Urothelium cell line (cell line): ENCODE measurements at places on chromosomes 16 and 17.

DNA sequence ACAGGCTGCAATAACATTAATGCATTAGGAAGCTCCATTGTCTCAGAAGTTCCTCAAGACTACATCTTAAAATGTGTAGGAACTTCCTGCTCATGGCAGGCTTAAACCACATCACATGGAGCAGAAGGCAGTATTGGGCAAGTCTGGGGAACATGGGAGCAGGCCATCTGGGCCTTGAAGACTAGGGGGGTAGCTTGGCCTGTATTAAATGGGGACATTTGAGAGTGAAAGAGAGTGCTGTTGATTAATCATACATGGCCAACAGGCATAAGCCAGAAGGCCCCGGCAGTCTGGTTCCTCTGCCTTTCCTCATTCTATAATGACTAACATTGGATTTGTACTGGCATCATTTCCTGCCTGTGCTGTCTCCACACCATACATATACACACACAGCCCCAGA lies 25.2 kb upstream of the SLC5A11 start:
- DNase-seq = no peak

DNA sequence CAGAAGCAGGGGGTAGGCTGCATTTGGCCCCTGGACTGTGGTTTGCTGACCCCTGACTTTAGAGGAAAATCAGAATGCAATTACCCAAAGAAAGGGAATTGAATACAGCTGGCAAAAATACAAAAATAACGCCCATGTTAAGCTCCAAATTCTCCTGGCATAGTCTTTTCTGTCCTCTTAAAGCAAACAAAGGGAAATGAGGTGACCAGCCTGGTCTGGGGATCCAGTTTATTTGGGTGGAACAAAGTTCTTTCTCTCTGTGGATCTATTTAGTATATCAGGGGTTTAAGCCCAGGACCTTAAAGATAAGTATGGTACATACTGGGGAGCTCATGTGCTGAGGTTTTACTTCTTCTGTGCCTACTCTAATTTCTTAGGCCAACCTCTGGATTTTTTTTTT lies 23.5 kb downstream of the DNAJA2 start:
- DNase-seq = no peak

DNA sequence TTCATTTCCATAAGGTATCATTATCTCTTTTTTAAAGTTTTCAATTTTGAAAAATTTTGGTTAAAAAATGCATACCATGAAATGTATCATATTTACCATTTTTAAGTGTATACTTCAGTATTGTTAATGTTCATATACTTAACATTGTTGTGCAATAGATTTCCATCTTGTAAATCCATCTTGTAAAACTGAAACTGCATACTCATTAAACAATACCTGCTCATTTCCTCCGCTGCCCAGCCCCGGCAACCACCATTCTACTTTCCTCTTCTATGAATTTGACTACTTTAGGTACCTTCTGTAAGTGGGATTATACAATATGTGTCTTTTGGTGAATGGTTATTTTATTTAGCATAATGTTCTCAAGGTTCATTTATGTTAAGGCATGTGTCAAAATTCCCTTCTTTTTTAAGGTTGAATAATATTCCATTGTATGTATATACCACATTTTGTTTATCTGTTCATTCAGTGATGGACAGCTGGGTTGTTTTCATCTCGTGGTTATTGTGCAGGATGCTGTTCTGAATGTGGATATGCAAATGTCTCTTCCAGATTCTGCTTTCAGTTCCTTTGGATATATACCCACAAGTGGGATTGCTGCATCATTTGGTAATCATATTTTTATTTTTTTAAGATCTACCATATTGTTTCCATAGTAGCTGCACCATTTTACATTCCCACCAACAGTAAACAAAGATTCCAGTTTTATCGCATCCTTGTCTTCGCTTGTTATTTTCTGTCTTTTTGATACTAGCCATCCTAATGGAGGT lies 6.7 kb downstream of the CCL2 start:
- no peak for DNase-seq

GRCh38 chr17:37138571-37139120 lies 189.9 kb downstream of the AATF start:
- no peak for DNase-seq

- DNase-seq = no peak
These were observed 16.0 kb downstream of the DCUN1D3 start for GRCh38 chr16:20884240-20884556.

GRCh38 chr16:54696522-54696921 lies 234.1 kb upstream of the IRX5 start:
- no peak for DNase-seq

DNA sequence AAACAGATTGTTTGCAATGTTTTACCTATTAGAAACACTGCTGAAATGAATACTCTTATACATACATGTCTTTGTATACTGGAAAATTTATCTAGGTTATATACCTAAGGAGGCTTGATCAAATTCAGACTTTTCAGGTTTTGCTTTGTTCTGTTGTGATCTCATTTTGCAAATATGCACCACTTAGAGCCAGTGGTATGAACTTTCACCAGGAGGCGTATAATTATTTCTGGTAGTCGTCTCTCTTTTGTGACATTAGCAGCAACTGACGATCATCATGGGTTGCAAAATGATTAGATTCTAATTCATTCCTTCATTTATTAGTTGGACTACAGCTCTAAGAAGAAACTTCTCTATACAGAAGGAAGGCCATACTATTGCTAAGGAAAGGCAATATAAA lies 26.9 kb downstream of the AP1G1 start:
- DNase-seq = no peak

- DNase-seq = no peak
These were observed 7.3 kb upstream of the IL34 start for GRCh38 chr16:70638814-70639792.

GRCh38 chr17:27457731-27458523 lies 1.7 kb downstream of the KSR1 start:
- DNase-seq = no peak

DNA sequence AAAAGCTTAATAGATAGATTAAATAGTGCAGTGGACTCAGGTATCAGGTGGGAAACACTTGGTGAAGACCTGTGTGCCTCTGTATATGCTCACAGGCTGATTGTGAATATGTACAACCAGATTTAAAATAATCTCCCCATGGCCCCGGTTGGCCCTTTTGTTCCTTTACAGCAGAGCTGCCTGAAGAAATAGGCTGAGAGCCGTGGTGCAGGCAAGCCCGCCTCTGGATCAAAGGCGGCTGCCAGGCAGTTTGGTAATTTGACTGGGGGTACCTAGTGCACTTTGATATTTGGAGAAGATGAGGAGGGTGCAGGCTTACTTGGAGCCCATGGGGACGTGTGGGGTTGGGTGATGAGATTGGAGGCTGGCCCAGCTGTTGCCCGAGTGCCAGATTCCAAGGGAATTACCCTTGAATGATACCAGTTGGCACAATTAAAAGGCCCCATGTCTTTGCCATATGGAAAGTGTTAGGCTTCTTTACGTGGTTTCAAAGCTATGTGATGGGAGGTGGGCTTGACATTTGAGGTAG lies 5.0 kb downstream of the NKD1 start:
- DNase-seq = no peak

- no peak for DNase-seq
These were observed 36.6 kb downstream of the CCDC42 start for GRCh38 chr17:8708025-8708461.

DNA sequence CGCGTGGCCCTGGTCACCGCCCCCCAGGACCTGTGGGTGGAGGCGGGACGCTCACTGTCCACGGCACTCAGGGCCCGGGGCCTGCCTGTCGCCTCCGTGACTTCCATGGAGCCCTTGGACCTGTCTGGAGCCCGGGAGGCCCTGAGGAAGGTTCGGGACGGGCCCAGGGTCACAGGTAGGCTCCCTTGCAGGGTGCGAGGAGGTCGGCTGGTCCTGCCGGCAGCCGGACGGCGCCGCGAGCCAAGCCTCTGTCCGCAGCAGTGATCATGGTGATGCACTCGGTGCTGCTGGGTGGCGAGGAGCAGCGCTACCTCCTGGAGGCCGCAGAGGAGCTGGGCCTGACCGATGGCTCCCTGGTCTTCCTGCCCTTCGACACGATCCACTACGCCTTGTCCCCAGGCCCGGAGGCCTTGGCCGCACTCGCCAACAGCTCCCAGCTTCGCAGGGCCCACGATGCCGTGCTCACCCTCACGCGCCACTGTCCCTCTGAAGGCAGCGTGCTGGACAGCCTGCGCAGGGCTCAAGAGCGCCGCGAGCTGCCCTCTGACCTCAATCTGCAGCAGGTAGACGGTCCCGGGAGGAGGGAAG lies 1.3 kb downstream of the GUCY2D start:
- DNase-seq = no peak

DNA sequence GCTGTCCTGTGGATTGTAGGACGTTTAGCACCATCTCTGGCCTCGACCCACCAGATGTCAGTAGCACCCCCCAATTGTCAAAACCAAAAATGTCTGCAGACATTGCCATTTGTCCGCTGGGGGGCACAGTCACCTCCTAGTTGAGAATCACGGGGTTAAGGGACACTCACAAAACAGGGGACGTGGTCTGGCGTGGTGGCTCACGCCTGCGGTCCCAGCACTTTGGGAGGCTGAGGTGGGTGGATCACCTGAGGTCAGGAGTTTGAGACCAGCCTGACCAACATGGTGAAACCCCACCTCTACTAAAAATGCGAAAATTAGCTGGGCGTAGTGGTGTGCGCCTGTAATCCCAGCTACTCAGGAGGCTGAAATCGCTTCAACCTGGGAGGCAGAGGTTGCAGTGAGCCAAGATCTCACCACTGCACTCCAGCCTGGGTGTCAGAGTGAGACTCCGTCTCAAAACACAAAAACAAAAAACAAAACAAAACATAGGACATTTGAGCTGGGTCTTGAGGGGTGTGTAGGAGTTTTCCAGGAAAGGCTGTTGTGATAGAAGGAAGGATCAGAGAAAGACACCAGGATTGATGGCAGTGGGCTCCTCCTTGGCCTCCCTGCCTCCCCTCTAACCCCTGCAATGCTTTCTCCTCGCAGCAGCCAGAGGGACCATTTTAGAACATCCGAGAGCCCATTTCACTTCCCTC lies 171.8 kb upstream of the GSE1 start:
- DNase-seq = no peak
